ENCODE measurements at places on chromosomes 13 and 19. TPM values are rescaled to one million over a fixed set of nuclear protein-coding genes. Genes with fewer than 3 reads are reported as not detected.
A peak's percentile ranks its signal among the peaks of the same experiment; 100 is the strongest.

- H3K4me3 ChIP-seq, result no peak overlapping the region
- H3K4me1 ChIP-seq, result no peaks in the 10 kb centered on the region
- H3K27ac ChIP-seq, result no peak overlapping the region
- no peak for DNase-seq
- no peaks in the 10 kb centered on the region for H3K36me3 ChIP-seq
Measured at GRCh38 chr19:48524732-48525131, 13.1 kb upstream of the LMTK3 start.

DNA sequence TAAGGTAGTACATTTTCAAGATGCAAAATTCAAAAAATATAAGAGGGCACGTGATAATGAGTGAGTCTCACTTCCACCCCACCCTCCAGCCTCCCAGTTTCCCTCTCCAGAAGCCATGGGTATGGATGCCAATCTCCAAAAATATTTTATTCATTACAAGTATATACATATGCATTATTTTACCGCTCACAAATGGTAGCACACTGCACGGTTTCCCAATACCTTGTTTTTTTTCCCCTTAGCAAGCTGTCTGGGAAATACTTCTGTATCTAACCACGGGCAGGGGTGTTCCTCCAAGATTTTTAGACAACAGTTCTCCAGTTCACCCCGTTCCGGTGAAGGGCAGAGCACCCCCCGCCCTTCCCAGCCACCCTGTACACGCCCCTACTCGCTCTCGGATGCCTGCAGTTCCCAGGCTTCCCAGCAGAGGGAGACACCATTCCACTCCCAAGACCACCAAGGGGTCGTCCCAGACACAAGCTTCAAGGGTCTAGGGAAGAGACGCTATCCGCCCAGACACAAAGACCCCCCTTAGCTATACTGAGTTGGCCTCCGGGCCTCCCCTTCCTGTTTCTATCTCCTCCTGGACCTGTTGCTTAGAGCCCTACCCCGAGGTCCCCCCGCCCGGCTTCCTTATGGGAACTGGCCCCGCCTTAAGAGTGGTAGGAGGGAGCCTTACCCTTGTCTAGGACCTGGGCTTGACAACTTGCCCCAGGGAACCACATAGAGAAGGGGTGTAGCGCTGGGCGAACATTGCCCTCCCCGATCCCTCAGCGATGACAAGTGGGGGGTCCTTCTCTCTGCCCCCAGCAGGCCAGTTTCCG is 1.1 kb upstream of the FXYD3 start:
- no peaks in the 10 kb centered on the region for H3K27me3 ChIP-seq
- H3K4me3 ChIP-seq, result no peak overlapping the region
- peak; percentile 58 for DNase-seq
- no peak overlapping the region for H3K27ac ChIP-seq

DNA sequence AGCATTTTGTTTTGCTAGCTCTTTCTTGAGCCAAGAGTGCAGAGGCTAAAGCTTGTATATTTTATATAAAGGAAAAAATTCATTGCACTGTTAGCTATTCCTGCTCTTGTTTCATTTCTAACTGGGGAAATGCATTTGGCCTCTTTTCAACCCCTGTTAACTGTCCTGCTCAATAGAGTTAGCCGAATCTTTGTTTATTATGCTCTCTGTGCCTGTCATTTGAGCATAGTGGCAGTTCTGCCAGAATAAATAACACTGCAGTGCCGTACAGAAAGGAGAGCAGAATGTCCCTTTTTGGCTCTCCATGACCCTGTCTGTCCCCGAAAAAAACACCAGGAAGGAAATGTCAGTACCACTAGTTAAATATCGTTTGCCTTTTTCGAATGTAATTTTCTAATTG is 350.8 kb downstream of the MYO16 start:
- no peak overlapping the region for H3K4me3 ChIP-seq
- no peak overlapping the region for H3K27ac ChIP-seq
- H3K27me3 ChIP-seq, result peaks cover 5% of the 10 kb centered on the region
- no peak for DNase-seq
- no peaks in the 10 kb centered on the region for H3K4me1 ChIP-seq
- no peaks in the 10 kb centered on the region for H3K36me3 ChIP-seq

DNA sequence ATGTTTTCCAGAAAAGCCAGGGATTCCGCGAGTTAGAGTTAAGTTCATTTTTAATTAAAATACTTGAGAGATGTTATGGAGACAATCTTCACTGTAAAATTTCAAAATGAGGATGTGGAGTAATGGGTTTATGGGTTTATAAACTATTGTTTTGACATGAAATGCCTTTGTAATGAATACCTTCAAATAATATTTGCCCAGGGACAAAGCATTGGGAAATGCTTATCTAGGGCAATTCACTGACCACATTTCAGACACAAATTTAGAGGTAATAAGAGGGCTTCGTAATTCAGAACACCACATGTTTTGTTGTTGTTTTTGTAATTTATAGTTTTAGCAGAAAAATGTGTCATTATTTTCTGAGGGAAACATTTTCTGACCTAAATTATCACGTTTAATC is 241.1 kb upstream of the ATXN8OS start:
- no peaks in the 10 kb centered on the region for H3K27me3 ChIP-seq
- DNase-seq, result no peak
- H3K4me1 ChIP-seq, result no peaks in the 10 kb centered on the region
- H3K4me3 ChIP-seq, result no peak overlapping the region
- no peak overlapping the region for H3K27ac ChIP-seq

GRCh38 chr19:35419046-35419445 is 29.0 kb upstream of the FFAR2 start:
- H3K27me3 ChIP-seq, result peaks cover 6% of the 10 kb centered on the region
- no peak overlapping the region for H3K27ac ChIP-seq
- H3K4me3 ChIP-seq, result no peak overlapping the region
- no peaks in the 10 kb centered on the region for H3K4me1 ChIP-seq
- DNase-seq, result no peak

DNA sequence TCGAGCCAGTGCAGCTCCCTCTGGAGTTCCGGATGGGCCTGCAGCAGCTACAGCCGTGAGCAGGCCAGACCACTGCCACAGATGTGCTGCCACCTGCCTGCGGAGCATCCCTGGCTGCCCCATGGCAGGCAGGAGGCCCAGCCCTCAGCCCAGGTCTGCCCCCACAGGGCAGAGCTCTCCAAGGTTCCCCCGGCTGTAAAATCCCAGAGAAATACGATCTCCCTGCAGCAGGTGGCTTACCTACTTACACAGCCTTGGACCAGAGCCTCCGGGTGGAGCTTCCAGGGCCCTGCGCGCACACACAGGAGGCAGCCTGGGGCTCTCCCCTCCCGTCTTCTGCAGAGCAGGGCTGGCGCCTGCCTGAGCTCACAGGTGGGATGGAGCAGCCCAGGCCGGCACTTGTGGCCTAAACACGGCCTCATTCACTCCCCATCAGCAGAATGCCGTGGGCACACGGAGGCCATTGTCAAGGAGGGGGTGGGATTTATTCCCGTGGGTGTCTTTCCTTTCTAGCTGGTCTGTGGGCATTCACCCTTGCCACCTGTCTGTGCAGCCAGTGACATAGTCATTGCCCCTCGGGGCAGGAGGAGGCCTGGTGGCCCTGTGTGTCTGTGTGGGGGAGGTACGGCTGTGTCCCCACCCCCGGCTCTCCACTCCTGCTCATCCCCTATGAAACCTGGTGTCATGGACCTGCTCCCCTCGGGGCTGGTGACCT is 118.0 kb downstream of the KDM4B start:
- no peak overlapping the region for H3K4me3 ChIP-seq
- H3K4me1 ChIP-seq, result no peaks in the 10 kb centered on the region
- H3K27ac ChIP-seq, result no peak overlapping the region
- no peaks in the 10 kb centered on the region for H3K27me3 ChIP-seq
- H3K36me3 ChIP-seq, result peaks cover 60% of the 10 kb centered on the region

Gene TMEM259
- total RNA-seq, result 302 TPM

Gene EBI3
- total RNA-seq, result not detected

Gene ZNF382
- total RNA-seq, result 14.4 TPM

Gene KLK15
- total RNA-seq, result not detected

Gene DLEU7
- not detected for total RNA-seq

All from naive thymus-derived CD4-positive, alpha-beta T cell (primary cell).